ENCODE measurements at places on chromosomes 16 and 17.
A peak's percentile ranks its signal among the peaks of the same experiment; 100 is the strongest.

DNA sequence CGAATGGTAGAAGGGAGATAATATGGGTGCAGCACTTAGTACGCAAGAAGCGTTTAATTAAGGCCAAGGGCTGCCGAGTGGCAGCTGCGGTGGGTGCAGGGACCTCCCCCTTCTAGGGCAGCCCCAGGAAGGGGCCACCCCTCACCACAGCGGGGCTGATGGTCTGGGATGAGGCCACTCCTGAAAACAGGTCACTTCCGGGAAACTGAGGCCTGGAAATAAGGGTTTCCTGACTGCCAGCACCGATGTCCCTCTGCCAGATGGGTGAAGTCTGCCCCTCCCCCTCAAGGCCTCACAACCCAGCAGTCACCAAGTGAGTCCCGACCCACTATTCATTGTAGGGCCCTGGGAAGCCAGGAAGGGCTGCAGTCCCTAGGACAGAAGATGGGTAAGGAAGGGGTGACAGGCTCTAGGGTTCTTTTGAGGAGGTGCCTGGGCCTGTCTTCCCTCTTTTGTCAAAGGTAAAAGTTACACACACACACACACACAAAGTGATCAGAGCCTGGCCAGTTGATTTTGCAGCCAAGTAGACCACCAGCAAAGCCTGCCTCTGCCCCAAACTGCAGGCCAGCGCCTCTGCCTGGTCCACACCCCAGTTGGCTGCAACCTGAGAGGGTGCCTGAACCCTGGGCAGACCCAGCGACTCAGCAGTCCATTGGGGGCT is 12.5 kb downstream of the SREBF1 start:
- no peak for DNase-seq

DNA sequence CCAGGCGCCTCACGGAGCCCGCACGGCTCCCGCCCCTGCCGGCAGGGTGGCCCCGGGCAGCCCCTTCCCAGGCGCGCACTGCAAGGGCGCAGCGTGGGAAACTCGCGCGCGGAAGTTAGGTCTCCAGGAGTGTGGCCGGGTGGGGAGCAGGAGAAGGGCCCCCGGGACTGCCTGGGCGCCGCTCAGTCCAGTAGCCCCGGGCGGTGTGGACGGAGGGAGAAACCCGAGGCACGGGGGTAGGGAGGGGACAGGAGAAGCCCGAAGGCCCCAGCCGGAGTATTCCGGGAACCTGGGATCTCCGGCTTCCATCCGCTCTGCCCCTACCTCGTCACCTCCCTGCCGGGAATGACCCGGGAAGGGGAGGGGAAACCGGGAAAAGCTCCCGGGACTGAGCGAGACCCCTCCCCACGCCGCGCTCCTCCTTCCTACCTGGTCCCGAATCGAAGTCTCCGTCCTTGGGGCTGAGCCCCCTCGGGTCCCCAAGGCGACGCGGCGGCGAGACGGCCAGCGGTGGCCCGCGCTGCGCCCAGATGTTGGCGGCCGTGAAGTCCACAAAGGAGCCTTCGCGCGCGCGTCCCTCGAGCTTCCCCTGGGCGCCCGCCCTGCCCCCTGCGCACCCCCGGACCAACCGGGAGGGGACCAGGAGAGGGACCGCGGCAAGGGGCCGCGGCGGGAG is 418 bp downstream of the SOCS3 start:
- no peak for DNase-seq

- DNase-seq = no peak
Measured at GRCh38 chr16:74868501-74868900, 93.9 kb upstream of the FA2H start.

DNA sequence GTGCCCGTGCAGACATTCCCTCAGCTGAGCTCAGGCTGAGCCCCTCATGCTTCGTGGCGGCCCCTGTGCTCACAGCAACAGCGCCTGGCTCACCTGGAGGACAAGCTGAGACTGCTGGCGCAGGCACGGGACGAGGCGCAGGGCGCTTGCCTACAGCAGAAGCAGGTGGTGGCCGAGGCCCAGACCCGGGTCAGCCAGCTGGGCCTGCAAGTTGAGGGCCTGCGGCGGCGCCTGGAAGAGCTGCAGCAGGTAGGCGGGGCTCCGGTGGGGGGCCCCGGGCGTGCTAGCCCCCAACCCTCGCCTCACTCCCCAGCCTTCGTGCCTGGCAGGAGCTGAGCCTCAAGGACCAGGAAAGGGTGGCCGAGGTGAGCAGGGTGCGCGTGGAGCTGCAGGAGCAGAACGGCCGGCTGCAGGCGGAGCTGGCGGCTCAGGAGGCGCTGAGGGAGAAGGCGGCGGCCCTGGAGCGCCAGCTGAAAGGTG is 1.4 kb upstream of the RAC3 start:
- no peak for DNase-seq

GRCh38 chr16:87550495-87550961 is 51.8 kb upstream of the JPH3 start:
- DNase-seq = peak; percentile 21

- DNase-seq = no peak
Measured at GRCh38 chr16:89600427-89600826, 13.0 kb upstream of the DPEP1 start.

DNA sequence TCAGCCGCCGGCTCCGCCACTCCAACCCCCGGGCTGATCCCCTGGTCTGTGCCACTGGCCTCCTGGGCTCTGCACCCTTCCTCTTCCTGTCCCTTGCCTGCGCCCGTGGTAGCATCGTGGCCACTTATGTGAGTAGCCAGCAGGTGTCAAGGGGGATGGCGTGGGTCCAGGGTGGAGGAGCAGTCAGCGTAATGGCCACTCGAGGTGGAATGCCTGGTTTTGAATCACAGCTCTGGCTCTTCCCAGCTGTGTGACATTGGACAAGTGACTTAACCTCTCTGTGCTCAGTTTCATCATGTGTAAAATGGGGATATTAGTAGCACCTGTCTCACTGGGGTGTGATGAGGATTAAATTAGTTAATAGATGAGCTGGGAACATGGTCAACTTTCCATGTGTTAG is 2.4 kb upstream of the LAT start:
- DNase-seq = no peak

DNA sequence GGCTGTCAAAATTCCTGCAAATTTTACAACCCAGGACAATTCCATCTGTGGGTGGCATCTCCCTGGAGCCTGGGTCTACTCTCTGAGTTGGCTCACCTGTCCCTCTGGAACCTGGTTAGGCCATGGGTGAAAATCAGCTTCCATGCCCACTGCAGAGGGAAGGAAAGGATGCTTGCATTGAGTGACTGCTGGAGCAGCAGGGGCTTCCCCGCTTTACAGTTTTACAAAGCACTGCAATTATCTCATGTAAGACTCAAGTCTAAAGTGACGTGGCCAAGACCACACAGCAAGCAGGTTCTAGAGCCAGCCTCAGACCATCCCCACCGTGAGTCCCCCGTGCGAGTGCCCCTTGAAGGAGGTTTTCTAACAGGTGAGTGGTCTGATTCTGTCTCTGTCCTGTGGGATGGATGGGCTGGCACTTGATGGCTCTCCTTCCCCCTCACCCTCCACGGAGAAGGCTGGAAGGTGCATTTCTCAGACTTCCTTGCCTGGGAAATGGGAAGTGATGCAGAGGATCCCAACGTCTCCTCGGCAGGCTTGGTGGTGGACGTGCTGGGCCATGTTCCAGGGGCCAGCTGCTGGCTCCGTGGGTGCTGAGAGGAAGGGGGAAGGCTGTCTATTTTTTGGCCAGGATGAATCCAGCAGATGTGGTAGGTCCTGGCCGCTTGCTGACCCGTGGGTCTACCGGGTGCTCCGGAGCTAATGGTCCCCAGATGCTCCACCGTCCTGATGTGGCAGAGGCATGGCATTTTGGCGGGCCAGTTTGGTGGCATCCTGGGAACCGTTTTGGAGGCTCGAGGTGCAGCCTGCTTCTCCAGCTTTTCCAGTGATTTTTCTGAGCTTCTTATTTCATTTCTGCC is 26.3 kb upstream of the CBX4 start:
- DNase-seq = no peak

- DNase-seq = no peak
Measured at GRCh38 chr17:66717641-66718058, 117.3 kb upstream of the CACNG5 start.

GRCh38 chr17:19533718-19534561 is at the start of gene SLC47A1:
SLC47A1 (plus strand) TSS chr17:19533854; CDS start chr17:19533940, 86 bp downstream.
- no peak for DNase-seq

DNA sequence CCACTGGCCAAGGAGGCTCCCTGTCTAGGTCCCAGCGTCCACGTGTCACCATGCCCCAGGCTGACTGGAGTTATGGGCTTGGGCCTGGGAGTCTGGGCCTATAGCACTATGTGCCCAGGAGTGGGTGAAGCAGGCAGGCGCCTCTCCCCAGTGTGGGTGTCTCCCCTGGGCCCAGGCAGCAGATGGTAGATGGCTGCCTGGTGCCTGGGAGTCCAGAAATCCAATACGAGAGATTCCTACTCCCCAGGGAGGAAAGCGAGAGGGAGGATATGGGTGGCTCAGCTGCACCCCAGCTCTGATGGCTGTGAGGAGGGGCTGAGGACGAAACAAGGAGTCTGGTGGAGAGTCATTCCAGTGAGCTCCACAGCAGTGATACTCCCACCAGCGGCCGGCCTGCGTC is 5.0 kb downstream of the KCNH6 start:
- DNase-seq = no peak

DNA sequence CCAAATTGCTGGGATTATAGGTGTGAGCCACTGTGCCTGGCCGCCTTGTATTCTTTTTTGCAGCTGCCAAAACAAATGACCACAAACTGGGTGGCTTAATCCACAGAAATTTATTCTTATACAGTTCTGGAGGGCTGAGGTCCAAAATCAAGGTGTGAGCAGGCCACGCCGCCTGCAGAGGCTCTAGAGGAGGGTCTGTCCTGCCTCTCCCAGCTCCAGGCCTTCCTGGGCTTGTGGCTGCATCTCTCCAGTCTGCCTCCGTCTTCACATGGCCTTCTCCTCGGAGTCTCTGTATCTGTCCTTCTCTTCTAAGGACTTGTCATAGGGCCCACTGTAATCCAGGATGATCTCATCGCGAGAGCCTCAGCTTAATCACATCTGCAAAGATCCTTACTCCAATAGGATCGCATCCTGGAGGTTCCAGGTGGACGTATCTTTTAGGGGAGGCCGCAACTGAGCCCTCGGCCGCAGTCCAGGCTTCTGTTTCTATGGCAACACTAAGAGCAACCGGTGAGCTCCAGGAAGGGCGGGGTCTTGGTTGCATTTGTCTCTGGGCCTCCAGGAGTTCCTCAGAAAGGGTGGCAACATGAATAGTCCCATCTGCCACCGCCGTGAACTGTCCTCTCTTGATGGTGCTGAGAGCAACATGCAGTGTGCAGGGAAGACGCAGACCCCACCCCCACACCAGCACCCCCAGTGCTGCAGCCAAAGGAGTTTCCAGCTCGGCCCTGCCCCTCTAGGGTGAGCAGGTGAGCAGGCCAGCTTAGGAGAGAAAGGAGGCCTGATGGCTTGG is 29.5 kb upstream of the CREBBP start:
- DNase-seq = no peak

- no peak for DNase-seq
Measured at GRCh38 chr16:81652798-81653505, 126.1 kb upstream of the PLCG2 start.

DNA sequence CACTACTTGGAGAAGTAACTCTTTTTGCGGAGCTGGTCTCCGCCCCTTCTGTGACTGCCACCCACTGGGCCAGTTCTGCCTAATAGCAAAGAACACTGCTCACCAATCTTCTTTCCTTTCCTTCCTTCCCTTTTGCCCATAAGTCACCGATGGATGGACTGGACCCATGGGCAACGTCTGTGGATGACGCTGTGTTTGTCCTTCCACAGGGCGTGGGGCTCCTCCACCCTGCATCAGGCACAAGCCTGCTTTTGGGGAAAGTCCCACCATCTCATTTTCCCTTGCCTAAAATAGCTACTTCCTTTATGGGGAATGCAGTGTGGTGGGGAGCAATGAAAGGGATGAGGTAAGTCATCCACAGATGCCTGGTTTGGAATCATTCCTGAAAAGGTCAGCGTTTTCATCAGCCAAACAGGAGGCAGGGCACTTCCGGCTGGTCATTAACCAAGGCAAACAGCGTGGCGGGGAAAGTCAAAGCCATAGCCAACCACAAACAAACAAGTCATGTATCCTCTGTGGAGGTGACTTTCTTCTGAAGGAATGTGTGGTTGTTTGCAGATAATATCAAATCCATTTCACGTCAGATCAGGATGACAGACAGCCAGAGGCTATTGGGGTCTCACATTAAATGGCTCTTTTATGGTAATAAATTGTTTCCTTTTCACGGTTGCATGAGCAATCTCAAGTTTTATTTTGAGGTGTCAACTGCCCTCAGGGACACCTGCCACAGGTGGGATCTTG is 30.7 kb upstream of the MED9 start:
- no peak for DNase-seq

- DNase-seq = no peak
Measured at GRCh38 chr16:8644211-8645140, 23.0 kb downstream of the METTL22 start.

DNA sequence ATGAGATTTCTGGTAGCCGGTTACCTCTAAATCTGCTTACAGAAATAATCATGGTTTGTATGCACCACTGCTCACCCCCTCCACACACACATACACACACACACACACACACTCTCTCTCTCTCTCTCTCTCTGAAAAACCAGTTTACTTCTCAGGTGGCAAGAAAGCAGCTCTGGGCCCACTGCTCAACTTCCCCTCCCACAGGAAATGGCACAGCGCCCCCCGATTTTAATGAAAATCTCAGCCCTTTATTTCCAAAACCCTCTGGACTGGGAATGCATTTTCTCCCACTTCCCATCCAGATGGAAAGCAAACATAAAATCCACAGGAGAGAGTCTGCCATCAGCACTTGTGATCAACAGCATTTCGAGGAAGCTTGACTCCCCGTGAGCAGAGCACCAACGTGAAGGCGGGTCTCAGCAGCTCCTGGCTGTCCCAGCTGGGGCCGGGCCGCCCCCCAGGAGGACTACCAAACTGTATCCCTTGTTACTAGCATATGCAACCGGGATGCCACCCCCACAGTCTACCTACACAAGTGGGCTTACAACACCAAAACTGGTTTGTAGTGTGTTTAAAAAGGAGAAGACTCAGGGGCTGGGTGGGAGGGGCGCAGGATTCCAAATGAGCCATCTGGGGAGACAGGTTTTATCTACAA is 121.1 kb downstream of the SLC39A11 start:
- DNase-seq = no peak

DNA sequence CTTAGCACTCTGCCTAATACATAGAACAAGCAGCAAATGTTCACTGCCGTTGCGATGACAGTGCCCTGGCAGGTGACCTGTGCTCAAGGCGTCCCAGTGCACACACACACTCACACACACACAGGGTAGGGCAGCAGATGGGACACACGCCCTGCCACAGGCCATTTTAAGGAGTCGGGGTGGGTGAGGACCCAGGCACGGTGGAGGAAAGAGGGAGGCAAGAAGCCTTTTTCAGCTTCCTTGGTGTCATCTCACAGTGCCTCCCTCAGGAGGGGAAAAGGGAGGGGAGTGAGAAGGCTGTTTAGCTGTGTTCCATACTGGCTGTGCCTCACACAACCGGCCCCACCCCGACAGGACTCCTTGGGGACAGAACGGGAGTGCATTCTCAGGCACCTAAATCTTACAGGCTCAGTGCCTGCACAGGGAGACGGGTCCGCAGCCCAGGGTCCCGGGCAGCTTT is 1.5 kb downstream of the PITPNM3 start:
- no peak for DNase-seq

Measured in stimulated activated CD4-positive, alpha-beta T cell treated with anti-CD3 and anti-CD28 coated beads, Interleukin-12 subunit alpha, Interleukin-12 subunit beta, amount 100 ng/mL, for 48 hours (primary cell).